ENCODE measurements at places on chromosomes 16 and 17. TPM values are rescaled to one million over a fixed set of nuclear protein-coding genes. Genes with fewer than 3 reads are reported as not detected.

The TCAP gene
- total RNA-seq, result not detected

The NOB1 gene
- 57.5 TPM for total RNA-seq

The ABCC3 gene
- 40.8 TPM for total RNA-seq

The KRTAP2-1 gene
- not detected for total RNA-seq

The CCR7 gene
- not detected for total RNA-seq

The BCL6B gene
- total RNA-seq, result under 0.01 TPM

The C16orf82 gene
- total RNA-seq, result not detected

The BAHCC1 gene
- 6.2 TPM for total RNA-seq

The BAIAP3 gene
- total RNA-seq, result under 0.01 TPM

The CCL4 gene
- not detected for total RNA-seq

The G6PC1 gene
- total RNA-seq, result not detected

The HYDIN gene
- total RNA-seq, result under 0.01 TPM

The HS3ST3A1 gene
- total RNA-seq, result 9.9 TPM

The MGAT5B gene
- 0.37 TPM for total RNA-seq

The TSPOAP1 gene
- total RNA-seq, result not detected

The AATK gene
- total RNA-seq, result 0.37 TPM

The PITPNM3 gene
- 0.37 TPM for total RNA-seq

The CACNG3 gene
- not detected for total RNA-seq

The SLC9A5 gene
- total RNA-seq, result 1.1 TPM

The PLK1 gene
- 46.7 TPM for total RNA-seq

The SLC4A1 gene
- total RNA-seq, result not detected

The C16orf96 gene
- not detected for total RNA-seq

The C16orf89 gene
- not detected for total RNA-seq

The ZPBP2 gene
- total RNA-seq, result not detected

The LDHD gene
- 0.39 TPM for total RNA-seq

The IGF2BP1 gene
- total RNA-seq, result 0.98 TPM

The AKAP10 gene
- total RNA-seq, result 16.5 TPM

The CCDC40 gene
- total RNA-seq, result 4.0 TPM

The TBC1D3I gene
- total RNA-seq, result not detected

The GSDMA gene
- total RNA-seq, result not detected

The EXOC3L1 gene
- not detected for total RNA-seq

The SLC5A11 gene
- total RNA-seq, result not detected

The SPNS3 gene
- not detected for total RNA-seq

The TMEM98 gene
- total RNA-seq, result 33.0 TPM

The MT2A gene
- total RNA-seq, result 405 TPM

The WNT3 gene
- total RNA-seq, result 0.37 TPM

The EME2 gene
- total RNA-seq, result 18.4 TPM

The HSD11B2 gene
- total RNA-seq, result 0.59 TPM

The SYCE1L gene
- not detected for total RNA-seq

The SOST gene
- not detected for total RNA-seq

The EPOP gene
- total RNA-seq, result 2.6 TPM

The KRT40 gene
- not detected for total RNA-seq

The ACSM2A gene
- not detected for total RNA-seq

The ELOB gene
- 188 TPM for total RNA-seq
